ENCODE measurements at places on chromosomes 7 and 10. TPM values are rescaled to one million over a fixed set of nuclear protein-coding genes. Genes with fewer than 3 reads are reported as not detected.

The SEC61A2 gene
- 15.0 TPM for polyA plus RNA-seq

The POLR3A gene
- polyA plus RNA-seq = 17.3 TPM

The LRMDA gene
- polyA plus RNA-seq = 20.9 TPM

The SYT15B gene
- 1.7 TPM for polyA plus RNA-seq

The LRRC18 gene
- polyA plus RNA-seq = 0.22 TPM

The DGKI gene
- polyA plus RNA-seq = 1.4 TPM

The C10orf62 gene
- polyA plus RNA-seq = 0.35 TPM

The INPP5A gene
- polyA plus RNA-seq = 35.4 TPM

DNA sequence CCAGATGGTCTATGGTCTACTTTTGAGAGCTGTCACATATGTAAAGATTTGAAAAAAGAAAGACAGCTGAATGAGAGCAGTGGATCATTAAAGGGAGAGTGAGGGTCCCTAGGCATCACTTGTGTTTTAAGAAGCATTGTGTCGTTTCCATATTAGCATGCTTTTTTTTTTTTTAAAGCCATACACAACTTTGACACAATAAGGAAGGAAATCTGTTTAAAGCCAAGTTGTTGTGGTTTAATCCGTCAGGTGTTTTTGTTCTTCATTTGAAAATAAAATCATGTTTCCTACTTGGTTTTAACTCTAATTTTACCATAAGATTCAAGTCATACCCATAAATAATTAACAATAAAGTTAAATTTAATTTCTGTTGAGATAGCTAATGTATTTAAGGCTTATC, 53.5 kb downstream of the MDFIC start:
- no peak for DNase-seq

GRCh38 chr10:58412502-58412961, 27.3 kb downstream of the TFAM start:
- no peak for DNase-seq

- no peak for DNase-seq
Measured at GRCh38 chr10:21520509-21520908, 5.0 kb downstream of the SKIDA1 start.

DNA sequence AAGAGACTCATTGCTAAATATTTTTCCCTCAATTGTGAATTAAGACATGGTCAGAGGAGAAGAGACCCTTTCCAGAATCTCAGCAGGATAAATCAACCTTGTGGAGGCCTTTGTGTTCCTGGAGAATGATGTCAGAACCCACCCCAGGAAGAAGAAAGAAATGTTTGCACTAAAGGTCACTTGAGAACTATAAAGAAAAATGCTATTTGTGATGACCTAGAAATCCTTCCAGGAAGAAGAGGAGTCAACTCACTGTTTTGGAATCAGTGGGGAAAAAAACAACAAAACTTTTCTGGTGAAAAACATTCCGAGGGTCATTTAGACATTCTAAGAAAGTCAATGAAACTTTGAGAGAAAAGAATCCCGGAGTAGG, 129.1 kb upstream of the ANKRD1 start:
- no peak for DNase-seq

GRCh38 chr10:114825513-114826253, 4.1 kb downstream of the FHIP2A start:
- DNase-seq = no peak

DNA sequence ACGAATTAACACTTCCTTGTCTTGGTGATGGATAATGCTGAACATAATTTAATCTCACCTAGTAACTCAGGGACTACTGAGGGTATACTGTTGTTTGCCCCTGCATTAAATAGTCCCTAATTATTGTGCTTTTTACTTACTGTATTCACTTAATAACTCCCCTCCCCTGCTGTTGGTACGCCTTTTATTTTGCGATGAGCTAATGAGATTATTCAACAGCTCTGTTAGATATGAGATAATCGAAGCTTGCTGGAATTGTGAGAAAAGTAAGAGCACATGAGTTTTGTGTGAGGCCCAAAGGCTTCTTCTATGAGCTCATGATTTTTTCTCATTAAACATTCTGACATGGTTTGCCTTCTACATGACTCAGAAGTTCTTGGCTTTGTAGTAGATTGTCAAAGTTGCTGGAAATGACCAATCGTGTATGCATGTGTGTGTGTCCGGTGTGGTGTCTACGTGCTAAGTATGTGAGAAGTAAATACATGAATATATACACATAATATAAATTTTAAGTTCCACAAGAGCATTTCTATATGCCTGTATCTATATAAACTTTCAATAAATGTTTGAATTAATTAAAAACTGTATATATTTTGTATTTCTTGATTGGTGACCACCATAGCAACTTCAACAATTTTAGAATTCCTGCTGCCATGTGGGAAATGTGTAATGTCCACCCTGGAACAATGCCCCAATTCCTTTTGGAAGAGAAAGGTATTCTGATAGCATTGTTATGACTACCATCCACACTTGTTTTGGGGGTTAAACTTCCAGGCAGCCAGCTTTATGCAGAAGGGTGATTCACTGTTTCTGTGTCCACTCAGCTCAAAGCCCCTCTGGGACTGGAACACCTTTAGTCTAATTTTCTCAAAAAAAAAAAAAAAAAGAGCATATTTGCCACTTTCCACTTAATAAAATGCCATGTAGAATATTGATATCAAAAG, 106.2 kb downstream of the SAMD9 start:
- DNase-seq = no peak

DNA sequence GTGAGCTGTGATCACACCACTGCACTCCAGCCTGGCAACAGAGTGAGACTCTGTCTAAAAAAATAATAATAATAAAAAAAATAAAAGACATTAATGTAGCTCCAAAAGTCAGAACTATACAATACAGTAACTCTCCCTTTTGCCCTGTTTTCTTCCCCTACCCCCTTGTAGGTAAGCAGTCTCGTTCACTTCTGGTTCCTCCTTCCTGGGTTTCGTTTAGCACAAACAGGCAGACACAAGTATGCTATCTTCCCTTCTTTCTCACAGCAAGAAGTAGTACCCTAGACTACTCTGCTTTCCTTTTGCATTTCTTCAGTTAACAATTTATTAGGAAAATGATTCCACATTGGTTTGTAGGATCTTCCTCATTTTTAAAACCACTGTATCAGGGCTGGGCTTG, 33.1 kb downstream of the PDSS1 start:
- DNase-seq = no peak

DNA sequence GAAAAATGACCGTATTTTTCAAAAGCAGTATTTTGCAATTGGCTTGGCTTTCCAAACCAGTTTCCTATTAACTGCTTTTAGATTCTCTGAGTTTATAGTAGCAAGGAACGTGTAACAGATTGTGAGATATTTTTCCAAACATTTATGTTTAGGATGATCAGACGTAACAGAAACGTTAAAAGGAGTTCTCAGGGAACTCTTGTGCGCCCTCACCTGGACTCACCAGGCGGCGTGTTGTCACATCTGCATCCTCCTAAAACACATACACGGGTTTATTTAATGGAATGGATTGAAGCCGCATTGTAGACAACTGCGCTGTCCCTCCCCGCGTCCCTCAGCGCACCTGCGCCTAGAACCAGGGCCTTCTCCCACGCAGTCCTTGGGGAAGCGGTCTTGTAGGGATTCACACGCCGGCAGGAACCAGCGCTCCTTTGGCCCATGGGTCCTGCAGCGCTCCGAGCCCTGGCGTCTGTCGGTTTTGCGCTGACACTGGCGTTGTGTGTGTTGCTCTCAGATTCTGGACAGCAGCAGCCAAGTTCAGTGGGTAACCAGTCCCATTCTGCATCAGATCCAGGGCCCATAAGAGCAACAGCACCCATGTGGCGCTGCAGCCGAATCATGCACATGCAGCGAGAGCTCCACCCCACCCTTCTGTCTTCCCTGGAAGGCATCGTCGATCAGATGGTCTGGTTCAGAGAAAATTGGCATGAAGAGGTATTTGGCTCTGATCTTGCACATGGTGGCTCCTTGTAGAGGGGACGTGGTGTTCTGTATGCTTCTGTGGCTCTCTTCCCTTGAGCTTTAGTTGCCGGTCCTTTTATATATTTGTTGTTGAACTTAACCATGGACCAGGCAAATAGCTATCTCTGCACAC, 114.9 kb downstream of the TRRAP start:
- no peak for DNase-seq

- no peak for DNase-seq
Measured at GRCh38 chr10:62632071-62632809, 172.3 kb upstream of the ADO start.

DNA sequence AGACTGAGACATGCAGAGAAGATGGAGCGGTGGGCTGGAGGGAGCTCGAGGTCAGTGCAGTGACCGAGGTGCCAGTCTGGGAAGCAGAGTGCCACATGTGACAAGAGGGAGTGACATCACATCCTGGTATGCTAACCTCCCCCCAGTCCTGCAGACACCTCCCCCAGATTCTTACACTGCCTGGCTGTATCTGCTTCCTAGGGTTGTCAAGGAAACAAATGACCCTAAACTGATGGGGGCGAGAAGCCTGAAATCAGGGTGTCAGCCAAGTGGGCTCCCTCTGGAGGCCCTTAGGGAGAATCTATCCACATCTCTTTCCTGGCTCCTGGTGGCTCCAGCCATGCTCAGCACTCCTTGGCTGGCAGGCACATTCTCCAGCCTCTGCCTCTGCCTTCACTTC, 316.1 kb upstream of the ZMIZ1 start:
- no peak for DNase-seq

DNA sequence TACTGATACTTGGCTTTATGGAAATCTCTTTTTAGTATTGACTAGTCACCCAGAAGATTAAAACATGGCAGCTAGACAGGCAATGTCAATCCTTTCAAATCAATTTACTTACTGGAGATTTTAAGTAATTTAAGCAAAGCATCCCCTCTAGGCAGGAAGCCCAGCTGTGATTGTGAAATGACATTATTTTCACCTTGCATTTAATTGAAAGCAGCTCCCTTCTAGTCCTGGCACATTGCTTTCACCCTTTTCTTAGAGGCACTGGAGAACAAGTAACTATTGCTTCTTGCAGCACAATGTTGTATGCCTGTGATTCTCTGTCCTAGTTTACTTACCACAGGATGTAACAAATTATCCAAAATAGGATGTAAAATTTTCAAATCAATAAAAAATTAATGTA, 13.3 kb downstream of the ST7 start:
- no peak for DNase-seq

DNA sequence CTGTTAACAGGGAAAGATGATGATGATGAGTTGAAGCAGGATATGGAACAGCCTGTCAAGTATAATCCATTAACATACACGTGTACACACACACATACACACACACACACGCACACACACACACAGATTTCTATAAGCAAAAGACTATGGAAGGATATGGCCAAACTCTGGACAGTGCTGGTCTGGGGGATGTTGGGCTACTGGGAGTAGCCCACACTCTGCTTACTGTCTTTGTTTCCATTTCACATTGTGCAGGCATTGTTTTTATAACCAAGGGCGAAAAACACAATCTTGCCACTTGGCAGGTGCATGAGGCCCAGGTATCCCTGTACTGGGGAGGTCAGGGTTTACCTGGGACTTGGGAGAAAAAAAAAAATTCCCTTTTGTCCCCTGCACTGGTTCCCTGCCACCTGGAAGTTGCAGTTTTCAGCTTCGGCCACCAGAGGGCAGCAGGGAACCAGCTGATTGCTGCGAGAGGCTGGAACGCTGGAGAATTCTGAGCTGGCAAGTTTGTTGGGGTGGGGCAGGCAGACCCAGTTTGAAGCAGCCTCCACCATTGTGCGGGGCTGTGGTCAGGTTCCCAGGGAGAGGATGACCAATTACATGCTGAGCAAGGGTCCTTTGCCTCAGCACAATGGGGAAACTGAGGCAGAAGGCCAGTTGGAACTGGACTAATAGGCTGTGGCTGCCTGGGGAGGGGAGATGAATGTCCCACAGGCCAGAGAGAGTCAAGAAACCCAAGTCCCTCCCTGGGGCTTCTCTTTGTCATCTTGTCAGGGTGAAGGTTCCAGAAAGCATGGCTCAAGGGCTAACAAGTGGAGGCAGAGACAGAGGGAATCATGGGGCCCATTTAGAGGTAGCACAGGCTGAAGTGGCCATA, 27.3 kb downstream of the PPIF start:
- DNase-seq = no peak

GRCh38 chr7:79979437-79979836, 155.2 kb upstream of the GNAI1 start:
- DNase-seq = no peak

GRCh38 chr10:12547301-12547771, 198.0 kb downstream of the CAMK1D start:
- no peak for DNase-seq

All from right renal cortex interstitium (tissue), 3 donors.